Cardiac muscle cell (in vitro differentiated cells and primary cell): ENCODE measurements at places on chromosomes 7 and 10. TPM values are rescaled to one million over a fixed set of nuclear protein-coding genes. Genes with fewer than 3 reads are reported as not detected.

- DNase-seq = no peak
Observed at GRCh38 chr7:17150018-17150417, 148.4 kb upstream of the AHR start.

GRCh38 chr7:98372993-98373392, 27.9 kb downstream of the BAIAP2L1 start:
- DNase-seq = peak; percentile 23

DNA sequence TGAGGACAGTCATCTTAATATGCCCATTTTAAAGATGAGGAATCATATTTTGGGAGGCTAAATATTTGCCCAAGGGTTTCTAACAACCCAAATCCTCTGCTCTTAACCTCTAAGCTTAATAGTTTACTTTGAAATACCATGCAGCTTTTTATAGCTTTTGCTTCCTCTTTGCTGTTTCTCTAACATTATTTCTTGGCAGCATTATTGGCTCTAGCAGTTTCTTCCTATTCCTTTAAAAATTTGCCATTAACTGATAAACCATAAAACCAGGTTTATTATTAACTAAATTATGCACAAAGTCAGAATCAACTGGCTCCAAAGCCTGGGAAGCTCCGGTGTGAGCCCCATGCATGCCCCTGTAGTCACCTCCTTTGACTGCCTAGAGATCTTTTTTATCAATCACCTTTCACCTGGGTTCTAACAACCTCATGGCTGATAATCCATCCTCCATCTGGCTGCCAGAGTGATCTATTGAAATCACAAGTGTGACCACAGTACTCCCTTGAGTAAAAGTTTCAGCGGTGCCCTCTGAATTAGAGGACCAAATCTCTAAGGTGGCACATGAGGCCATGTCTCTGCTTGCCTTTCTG, 62.4 kb downstream of the ITGB8 start:
- no peak for DNase-seq

PRKCQ gene
- 3.7 and 4.0 TPM in 2 replicates for total RNA-seq

DNA sequence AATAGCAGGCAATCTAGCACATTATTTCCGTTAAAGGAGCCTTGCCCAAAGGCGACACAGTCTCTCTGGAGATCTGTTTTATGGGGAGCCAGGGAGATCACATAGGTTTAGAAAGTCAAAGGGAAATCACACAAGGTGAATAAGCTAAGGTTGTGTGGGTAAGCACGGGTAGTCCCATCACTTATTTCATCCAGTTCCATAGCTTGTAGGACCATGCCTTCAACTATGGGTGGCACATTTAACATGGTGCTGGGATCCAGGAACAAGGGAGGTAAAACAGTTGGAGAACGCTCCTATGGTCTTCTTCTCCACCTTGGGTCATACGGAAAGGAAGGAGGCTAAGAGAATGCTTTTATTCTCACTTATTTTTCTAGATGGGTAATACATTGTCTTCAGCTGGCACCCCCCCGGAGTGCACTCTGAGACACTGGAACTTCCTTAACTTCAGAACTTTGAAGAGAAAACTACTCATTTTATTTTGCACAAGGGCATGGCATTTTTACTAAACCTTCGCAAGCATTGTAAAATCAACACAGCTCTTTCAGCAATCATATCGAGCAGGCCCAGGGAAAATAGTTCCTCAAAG, 435.4 kb downstream of the KIF20B start:
- DNase-seq = peak; percentile 8

LBX1 gene
- total RNA-seq = not detected in 2 replicates

- no peak for DNase-seq
Observed at GRCh38 chr7:102012941-102013461, 195.6 kb downstream of the CUX1 start.

GRCh38 chr10:72335394-72336258, 19.1 kb downstream of the DNAJB12 start:
- peak; percentile 89 for DNase-seq

MYL7 gene
- 9,288 and 26,089 TPM in 2 replicates for total RNA-seq

LAMB1 gene
- 32.8 and 34.0 TPM in 2 replicates for total RNA-seq

DNA sequence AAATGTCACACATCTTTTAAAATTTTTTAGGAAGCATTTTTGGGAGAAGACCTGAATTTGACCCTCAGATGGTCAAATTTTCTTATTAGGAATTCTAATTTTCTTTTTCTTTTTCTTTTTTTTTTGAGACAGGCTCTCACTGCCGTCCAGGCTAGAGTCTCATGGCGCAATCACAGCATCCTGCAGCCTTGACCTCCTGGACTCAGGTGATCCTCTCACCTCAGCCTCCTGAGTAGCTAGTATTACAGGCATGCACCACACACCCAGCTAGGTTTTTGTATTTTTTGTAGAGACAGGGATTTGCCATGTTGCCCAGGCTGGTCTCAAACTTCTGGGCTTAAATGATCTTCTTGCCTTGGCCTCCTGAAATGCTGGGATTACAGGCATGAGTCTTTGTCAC, 65.4 kb downstream of the AKAP9 start:
- no peak for DNase-seq

DNA sequence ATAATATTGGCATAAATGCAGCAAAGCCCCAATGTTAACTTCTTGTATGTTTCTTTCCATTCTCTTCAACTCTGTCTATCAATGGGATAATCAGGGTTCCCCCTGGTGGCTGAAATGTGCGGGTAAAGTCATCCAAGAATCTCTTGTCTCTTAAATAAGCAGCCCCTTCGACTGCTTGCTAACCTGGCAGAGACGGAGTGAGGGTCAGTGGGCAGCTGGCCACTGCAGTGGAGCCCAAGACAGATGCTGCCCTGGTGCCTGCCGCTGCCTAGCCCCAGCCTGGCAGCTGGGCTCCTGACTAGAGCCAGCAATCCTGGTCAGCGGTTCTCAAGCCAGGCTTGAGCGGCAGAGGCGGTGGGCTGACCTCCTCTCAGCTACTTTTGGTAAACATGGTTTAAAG, 248.9 kb downstream of the COBL start:
- DNase-seq = peak; percentile 84

SRRM3 gene
- 0.89 and 1.2 TPM in 2 replicates for total RNA-seq

SLC13A4 gene
- total RNA-seq = 0.12 and 0.25 TPM in 2 replicates

DNA sequence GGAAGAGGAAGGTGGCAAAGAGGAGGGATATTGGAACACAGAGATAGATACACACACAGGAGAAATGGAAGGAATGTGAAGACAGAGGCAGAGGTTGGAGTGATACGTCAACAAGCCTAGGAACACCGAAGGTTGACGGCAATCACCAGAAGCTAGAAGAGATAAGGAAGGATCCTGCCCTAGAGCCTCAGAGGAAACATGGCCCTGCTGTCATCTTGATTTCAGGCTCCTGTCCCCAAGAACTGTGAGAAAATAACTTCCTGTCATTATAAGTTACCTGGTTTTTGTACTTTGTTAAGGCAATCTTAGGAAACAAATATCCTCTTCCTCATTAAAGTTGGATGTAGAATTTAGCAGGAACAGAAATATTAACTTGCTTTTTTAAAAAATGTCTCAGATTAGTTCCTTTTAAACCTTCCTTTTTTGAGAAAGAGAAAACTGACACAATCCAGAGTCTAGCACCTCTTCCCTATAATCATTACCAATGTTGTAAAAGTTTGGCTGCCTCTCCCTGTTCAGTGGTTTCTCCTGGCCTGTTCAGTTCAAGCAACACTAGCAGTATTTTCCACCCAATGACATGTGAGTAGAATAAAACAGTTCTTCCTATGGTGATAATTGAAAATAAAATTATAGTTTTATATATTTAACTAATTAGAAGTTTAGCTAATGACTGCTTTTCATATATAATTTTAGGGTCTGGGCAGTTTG, 28.8 kb upstream of the GNAI1 start:
- DNase-seq = peak; percentile 3

DNA sequence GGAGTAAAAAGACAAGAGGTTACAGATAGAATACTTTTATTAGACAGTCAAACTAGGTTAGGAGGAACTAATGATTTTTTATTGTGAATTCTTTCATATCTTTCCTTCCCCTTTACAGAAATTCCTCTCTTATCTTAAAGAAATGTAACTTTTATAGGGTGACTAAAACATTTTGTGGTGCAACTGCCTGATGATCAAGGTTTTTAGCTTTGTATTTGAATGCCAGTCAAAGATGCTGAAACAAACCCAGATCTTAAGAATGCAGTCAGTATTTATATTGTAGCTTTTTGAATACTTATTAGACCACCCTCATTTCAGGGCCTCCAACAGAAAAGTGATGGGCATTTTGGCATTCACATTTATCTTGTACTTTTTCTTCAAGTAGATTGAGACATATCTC, 27.4 kb downstream of the TAX1BP1 start:
- DNase-seq = no peak

- DNase-seq = no peak
Observed at GRCh38 chr7:635227-635626, 91.3 kb upstream of the DNAAF5 start.

DNA sequence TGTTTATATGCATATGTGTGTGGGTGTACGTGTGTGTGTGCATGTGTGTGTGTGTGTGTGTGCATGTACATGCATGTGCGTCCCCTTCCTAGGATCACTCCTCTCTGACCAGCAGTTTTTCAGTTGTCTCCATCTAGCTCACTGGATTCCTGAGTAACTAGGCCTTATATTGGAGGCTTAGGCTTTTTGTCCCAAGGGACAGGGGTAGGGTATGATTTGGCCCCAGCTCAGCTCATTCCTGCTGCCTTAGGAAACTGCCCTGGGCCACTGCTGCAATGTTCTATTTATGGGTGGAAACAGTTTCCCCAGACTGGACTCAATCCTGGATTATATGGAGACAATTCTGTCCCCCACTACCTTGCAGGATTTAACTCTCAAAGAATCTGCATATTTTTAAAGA, 68.8 kb upstream of the SDK1 start:
- no peak for DNase-seq

DNA sequence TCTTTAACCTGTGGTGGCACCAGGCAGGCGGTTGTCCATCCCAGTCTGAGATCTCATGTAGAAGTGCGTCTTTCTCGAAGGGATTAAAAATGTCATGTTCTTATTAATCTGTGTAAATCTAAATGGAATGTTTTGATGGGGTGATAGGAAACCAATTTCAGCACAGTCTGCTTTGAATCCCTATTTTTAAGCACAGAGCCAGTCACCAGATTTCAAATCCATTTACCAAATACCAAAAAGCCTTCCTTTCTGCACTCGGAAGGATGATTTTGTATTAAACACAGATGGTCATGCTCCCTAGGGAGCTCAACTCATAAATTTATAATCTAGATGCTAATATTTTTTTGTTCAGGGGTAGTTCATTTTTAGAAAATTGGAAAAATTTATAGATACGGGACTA, 160.6 kb upstream of the AOAH start:
- DNase-seq = no peak

DBF4 gene
- 16.2 and 29.4 TPM in 2 replicates for total RNA-seq

- no peak for DNase-seq
Observed at GRCh38 chr10:115558252-115558651, 465.1 kb downstream of the ATRNL1 start.

DNA sequence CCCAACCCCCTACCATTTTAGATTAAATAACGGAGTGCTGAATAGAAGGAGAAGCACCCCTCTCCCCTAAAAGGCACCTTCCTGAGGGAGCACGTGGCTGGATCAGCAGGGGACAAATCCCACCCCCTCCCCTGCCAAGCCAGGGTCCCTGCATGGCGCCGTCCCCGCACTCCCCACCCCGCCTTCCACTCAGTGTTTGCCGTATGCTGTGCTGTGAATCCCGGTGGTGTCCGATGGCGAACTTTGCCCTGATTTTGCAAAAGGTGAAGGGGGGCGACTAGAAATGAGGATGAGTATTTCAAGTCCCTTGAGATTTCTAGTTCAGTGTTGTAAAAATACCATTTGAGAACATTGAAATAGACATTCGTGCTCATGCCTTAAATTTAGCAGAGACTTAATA, 83.5 kb upstream of the SH2B2 start:
- DNase-seq = no peak

DNA sequence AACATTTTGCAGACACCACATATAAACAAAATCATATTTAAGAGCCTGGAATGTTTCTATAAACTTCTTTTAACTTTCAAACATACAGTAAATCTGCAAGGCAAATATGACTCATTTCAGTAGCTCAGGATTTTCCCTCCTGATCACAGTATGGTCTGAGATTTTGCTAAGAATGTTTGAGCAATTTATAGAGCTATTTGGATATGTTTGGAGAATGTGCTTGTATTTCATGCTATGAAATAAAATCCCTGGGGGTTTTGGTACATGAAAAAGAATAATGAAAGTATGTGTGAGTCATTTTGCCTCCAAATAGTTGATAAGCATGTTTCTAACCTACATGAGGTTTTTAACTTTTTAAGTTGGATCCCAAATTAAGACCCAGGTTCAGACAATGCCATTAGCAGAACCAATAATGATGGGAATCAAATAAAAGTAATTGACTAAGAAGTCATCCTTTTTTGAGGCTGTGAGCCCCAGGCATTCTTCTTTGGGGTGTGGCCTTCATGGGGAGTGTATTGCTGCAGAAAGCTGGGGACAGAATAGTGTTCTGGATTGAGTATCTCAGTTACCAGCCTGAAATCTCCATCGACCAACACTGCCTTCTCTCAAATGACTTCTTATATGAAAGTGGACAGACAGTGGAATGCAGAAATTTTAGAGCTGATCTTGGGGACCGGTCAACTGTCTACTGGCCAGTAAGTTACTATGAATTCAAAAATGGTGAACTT, 66.1 kb upstream of the AGBL3 start:
- DNase-seq = no peak

DNA sequence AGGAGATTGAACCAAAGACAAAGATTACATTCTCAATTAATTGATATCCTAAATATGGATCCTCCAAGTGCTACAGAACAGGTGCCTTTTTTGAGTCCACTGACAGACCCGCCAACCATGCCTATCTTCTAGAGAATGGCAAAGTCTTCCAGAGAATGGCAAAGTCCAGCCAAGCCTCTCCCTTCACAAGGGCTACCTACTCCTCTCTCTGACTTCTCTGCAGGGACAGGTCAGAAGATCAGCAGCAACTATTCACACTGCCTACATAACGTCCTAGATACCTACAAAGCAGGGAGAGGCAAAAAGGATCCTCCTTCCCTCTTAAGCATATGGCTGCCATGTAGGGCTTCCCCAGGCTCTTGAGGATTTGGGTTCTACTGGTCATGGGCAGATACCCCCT, 12.4 kb downstream of the UBE2H start:
- DNase-seq = no peak

DNA sequence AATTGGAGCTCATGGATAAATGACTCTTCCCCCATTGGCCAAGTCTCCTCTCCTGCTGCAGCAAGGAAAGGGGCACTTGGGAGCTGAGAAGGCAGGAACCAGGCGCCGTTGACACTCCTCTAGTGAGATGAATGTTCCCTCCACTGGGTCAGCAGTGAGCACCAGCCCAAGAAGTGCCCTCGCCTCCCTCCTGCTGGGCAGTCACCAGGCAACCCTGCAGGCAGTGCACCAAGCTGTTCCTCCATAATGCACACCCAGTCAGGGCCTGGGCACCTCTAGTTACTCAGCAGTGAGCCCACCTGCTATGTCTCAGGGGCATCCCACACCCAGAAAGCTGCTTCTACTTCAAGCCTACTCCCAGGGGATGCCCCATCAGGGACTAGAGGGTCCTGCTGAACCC, 84.3 kb downstream of the KCNMA1 start:
- no peak for DNase-seq

SFTPD gene
- 0.15 and 1.1 TPM in 2 replicates for total RNA-seq

LIPF gene
- not detected in 2 replicates for total RNA-seq

SORBS1 gene
- total RNA-seq = 14.9 and 20.6 TPM in 2 replicates

- no peak for DNase-seq
Observed at GRCh38 chr7:158655931-158656441, 48.6 kb downstream of the NCAPG2 start.
